GM12891 (cell line): ENCODE measurements at places on chromosomes 1 and 21.

DNA sequence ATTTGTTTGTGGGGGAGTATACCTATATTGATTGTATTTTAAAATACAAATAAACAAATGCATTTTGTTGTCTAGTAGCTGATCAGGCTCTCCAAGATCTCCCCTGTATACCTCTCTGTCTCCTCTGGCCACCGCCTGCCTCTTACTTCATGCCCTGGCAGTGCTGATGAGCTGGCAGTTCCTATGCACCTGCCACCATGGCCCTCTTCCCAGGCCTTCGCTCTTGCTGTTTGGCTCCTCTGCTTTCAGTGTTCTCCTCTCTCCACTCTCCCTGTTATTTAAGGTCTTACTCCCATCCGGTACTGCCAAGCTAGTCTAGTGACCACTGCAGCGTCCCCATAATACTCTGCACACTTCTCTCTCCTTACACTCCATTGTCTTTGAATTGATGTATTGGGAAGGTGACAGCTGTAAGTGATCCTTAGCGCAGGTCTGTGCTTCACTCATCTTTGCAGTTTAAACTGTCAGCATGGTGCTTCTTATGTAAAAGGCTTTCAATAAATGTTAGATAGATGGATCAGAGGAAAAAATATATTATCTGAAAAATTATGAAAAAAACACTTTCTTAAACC, 88.1 kb upstream of the ATP1A1 start:
- no peak for DNase-seq

DNA sequence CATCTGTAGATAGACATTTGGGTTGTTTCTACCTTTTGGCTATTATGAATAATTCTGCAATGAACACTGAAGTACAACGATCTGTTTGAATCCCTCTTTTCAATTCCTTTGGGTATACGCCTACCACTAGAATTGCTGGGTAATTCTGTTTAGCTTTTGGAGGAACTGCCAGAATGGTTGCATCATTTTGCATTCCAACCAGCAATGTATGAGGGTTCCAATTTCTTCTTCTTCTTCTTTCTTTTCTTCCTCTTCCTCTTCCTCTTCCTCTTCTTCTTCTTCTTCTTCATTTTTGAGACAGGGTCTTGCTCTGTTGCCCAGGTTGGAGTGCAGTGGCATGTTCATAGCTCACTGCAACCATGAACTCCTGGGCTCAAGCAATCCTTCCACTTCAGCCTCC, 13.8 kb upstream of the THEM5 start:
- DNase-seq: no peak

GRCh38 chr1:218353656-218354055, 8.5 kb downstream of the TGFB2 start:
- DNase-seq: no peak

- no peak for DNase-seq
Measured at GRCh38 chr1:235073331-235073967, 55.2 kb downstream of the TOMM20 start.

GRCh38 chr1:184352776-184353175, 34.1 kb upstream of the C1orf21 start:
- no peak for DNase-seq

- DNase-seq: no peak
Measured at GRCh38 chr1:93810316-93810715, 68.7 kb downstream of the DNTTIP2 start.

- DNase-seq: no peak
Measured at GRCh38 chr21:24055696-24056095, 1551.6 kb downstream of the MRPL39 start.

DNA sequence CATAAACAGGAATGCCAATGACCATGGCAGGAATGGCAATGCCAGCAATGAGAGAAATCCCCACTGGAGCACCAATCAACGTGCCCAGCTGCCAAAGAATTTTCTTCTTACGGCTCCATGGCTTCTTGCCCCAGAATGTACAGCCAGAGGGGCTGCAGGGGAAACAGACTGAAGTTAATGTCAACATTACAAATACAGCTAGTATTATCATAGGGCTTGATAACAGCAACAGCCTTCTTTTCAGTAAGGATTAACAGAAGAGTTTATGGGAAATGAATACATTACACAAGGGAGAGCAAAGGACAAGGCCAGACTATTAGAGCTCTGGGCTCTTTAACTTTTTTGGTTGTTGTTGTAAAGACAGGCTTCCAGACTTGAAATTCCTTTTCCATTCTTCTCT, 18.2 kb downstream of the RNF19B start:
- DNase-seq: no peak

DNA sequence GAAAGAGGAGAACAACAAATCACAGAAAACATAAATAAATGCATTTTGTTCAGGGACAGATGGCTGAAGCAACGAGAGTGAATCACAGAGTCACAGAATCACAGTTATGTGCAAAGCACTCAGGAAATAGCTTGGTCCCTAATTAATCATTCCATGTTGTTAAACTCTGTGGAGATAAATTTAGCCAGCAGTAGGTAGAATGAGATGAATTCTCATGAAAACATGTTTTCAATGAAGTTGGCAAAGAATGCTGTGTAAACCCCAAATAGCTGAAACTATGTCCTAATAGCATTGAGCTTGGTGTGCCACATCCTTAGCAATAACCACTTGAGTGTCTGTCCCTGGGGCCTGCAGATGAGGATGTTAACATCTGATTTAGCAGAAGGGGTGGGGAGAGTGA, 20.4 kb downstream of the LEPR start:
- DNase-seq: no peak

DNA sequence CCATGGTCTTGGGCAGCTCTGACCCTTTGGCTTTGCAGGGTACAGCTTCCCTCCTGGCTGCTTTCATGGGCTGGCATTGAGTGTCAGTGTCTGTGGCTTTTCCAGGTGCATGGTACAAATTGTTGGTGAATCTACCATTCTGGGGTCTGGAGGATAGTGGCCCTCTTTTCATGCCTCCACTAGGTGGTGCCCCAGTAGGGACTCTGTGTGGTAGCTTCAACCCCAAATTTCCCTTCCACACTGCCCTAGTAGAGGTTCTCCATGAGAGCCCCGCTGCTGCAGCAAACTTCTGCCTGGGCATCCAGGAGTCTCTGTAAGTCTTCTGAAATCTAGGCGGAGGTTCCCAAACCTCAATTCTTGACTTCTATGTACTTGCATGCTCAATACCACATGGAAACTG, 494.5 kb upstream of the LRRC7 start:
- no peak for DNase-seq

- no peak for DNase-seq
Measured at GRCh38 chr1:58515794-58516401, 30.6 kb downstream of the OMA1 start.

GRCh38 chr1:109732390-109732881, 8.4 kb downstream of the GSTM3 start:
- DNase-seq: no peak
